ENCODE measurements at places on chromosomes 2 and 18.
A peak's percentile ranks its signal among the peaks of the same experiment; 100 is the strongest.

DNA sequence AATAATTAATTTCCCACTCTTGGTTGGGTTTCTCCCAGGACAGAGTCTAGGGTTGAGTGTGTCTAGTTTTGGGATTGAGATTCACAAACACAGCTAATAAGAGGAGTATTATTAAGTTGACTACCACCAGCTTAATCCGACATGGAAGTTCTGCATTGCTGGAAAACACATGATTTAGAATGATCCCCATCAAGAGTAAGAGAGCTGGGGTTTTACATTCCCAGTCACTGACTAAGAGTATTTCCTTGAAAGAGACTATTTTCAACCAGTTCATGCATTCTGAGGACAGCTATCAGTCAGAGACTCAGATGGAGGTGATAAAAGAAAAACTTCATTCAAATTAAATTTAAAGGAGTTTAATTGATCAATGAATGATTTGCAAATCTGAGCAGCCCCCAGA is 334.6 kb upstream of the LRATD1 start:
- no peak for DNase-seq

- no peak for DNase-seq
Measured at GRCh38 chr2:95531254-95531771, 46.8 kb upstream of the TRIM43B start.

DNA sequence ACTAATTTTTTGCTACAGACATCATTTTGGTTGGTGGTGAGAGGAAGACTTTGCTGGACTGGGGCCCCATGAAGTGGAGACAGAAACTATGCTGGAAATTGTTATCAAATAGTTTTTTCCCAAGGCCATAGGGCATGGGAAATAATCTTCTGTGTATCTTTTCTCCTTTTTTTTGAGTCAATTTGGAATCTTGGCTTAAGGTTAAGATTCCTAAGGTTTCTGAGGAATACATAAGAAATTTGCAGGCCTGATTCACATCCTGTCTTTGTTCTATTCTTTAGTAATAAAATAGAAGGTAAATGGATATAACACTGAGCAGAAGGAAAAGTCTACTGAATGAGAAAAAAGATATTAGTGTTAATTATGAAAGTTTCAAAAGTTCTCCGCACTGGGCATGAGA is 16.6 kb downstream of the SMC6 start:
- no peak for DNase-seq

- no peak for DNase-seq
Measured at GRCh38 chr2:239463541-239464165, 62.8 kb upstream of the HDAC4 start.

- no peak for DNase-seq
Measured at GRCh38 chr18:64713284-64713683, 564.4 kb upstream of the LINC00305 start.

DNA sequence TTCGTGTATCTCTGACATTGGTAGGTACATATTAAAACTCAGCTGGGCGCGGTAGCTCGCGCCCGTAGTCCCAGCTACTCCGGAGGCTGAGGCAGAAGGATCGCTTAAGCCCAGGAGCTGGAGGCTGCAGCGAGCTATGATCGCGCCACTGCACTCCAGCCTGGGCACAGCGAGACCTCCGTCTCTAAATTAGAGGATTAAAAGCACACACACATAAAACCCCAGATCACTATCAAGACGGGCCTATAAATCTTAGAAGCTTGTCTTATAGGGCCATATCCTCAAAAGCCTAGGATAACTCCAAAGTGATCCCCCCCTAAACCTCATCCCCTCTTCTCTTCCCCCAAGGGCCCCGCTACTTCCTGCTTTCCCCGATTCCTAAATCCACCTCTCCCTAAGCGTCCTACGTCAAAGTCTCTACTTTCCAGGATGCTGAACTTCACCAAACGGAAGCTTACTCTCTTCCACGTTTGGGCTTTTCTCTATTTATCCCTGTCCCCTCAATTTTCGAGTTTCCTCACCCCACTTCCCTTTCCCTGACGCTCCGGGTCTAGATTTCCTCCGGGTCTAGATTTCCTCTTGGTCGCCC is 707 bp downstream of the KRCC1 start:
- DNase-seq = no peak

DNA sequence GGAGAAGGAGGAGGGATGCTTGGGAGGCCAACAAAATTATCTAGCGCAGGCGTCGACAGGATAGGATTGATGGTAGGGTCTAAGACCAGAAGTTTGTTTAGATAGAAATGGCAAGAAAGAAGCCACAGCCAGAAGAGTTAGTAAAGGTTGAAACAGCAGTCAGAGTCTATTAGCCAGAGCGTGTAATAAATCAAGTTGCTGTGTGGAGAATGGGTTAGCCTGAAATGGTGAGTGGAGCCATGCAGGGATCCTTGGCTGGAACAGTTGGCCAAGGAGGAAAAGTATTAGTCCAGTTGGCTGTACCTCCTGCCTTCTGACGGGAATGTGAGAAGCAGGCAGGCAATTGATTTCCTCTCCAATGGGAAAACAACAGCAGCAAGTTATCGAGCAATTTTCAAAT is 190.7 kb upstream of the CCDC68 start:
- no peak for DNase-seq

GRCh38 chr2:197233473-197233872 is 77.1 kb downstream of the ANKRD44 start:
- no peak for DNase-seq

DNA sequence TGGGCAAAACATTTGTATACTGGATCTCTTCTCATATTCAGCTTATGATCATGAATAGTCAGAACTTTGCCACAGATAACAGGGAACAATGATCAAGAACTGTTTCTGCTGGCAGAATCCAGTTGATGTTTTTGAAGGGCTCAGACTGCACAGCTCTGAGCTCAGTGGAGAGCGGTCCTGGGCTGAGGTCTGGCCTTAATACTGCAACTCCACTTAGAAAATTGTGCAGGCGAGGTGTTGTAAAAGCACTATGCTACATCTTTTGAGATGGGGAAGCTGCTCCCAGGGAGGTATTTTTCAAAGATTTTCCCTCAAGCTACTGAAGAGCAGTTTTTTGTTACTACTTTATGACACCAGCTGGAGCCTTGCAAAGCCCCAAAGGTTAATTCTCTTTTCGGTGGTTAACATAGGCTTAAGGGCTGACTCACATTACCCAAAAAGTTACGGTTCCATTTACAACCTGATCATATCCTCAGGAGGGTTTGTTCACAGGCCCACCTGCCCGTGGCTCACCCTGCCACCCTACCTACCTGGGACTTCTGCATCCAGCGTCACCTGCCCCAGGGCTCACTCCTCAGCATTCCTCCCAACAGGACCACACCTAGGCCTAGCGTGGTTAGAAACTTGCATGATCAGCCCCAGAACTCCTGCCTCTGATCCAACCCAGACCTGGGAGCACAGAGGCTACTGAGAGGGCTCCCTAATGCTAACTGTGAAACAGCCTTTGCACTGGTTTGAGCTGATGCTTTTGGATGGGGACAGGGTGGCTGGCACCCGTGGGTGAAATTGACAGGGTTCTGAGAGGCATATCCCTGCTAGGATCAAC is 114.4 kb downstream of the NCK2 start:
- no peak for DNase-seq

DNA sequence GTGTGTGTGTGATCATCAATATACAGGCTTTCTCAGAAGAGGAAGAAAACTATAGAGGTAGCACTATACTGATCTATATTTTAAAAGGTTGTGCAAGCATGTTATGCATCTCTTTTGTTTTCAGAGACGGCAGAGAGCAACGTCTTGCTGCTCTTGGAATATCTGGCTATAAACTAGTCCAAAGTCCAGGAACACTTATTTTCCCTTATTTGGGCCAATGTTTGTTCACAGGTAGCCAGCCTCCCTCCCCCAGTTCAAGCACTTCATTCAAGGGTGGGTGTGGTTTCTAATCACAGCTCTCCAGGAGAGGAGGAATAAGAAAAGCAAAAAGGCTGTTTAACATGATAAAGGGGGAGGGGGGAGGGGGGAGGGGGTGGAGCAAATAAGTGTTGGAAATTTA is 4.2 kb downstream of the FZD5 start:
- DNase-seq = peak; percentile 32

DNA sequence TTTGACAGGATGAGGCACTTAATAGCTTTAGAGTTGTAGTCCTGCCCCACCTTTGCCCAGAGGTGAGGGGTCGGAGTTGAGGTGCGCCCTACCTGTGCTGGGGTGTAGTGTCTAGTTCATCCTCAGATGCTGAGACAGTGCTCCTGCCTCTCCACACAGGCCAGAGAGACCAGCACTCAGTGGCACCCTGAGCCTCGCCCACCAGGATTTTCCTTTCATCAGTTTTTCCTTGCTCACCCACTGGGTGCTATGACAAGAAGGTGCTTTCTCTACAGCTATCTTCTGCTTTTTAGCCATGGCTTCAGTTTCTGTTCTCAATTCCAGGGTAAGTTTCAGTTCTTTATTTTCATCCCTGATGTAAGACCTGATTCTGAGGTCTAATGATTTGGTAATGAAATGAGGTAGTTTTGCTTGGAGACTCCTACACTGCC is 16.8 kb upstream of the TMEM131 start:
- no peak for DNase-seq

- no peak for DNase-seq
Measured at GRCh38 chr2:6973895-6974545, 56.8 kb downstream of the RNF144A start.

DNA sequence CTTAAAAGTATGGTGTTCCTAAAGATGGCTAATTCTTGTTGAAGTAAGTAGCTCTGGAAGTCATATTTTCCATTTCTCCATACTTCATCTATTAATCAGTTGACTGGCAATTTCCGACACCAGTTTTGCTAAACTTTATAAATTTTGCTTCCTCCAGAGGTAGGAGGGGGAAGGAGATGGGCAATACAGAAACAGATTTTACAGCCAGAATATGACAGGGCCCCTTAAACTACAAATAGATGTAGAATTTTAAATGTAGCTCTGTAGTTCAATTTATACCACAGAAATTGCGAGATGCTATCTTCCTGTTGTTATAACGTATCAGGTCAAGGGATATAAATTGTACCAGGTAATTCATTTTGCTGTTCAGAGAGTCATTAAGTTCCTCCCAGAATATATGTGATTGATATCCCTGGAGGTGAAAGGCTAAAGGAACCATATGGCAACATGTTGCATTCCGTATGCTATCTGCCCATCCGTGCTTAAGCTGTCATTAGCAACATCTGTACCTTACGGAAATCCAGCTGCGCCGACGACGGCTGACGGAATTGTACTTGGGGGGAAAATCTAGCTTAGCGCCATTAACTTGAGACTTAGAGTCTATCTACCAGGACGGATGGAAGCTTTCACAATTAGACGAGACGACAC is 8.4 kb upstream of the NR4A2 start:
- no peak for DNase-seq

GRCh38 chr2:149098701-149099100 is 60.2 kb downstream of the LYPD6B start:
- DNase-seq = no peak

DNA sequence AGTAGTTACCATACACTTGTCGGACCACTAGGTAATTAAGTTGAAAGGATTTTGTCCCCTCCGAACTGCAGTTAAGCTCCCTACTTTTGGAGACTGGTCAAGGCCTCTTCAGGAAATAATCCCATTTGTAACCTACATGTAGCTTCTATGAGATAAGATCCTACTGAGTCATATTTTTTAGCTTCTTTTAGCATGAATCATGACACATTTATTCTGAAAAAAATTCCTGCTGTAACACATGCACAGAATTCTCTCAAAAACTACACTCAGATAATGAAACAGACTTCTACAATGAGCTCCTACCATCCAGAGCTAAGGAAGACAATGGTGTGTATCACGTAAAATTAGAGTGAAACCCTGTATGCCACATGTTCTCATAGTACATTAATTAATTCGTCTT is 100.7 kb upstream of the CCDC195 start:
- DNase-seq = no peak

- DNase-seq = no peak
Measured at GRCh38 chr2:219520079-219520478, 5.8 kb downstream of the ASIC4 start.

DNA sequence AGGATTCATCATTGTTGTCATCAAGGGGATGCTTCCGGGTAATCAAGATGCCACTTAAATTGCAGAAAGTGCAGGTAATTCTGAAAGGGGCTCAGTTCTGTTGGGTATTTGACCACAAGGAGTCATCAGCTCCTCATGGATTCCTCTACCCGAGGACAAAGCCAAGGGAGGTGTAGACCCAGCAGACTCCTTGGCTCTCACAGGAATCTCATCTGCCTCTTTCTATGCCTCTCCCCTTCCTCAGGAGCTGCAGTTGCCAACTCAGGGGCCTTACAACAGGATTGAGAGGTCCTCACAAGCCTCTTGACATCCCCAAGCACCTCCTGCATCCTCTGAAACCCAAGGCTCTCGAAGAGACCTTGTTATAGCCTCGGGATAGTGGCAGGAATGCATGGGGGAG is 44.0 kb downstream of the ITGB6 start:
- DNase-seq = no peak

DNA sequence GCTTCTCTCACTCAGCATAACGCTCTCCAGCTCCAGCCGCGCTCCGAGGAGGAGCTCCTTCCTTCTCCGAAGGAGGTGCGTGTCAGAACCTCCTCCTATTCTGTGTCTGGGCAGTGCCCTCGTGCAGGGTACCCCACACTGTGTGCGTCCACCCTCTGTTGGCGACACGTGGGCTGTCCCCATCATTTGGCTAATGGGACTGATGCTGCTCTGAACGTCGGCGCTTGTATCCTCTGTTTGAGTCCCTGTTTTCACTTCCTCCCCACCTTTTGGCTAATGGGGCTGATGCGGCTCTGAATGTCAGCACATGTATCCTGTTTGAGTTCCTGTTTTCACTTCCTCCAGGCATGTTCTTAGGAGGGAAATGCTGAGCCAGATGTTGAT is 22.2 kb downstream of the KCNG2 start:
- no peak for DNase-seq

- no peak for DNase-seq
Measured at GRCh38 chr2:175688243-175688642, 313.8 kb downstream of the LNPK start.

GRCh38 chr18:58446391-58447060 is 182.4 kb downstream of the ALPK2 start:
- DNase-seq = no peak

DNA sequence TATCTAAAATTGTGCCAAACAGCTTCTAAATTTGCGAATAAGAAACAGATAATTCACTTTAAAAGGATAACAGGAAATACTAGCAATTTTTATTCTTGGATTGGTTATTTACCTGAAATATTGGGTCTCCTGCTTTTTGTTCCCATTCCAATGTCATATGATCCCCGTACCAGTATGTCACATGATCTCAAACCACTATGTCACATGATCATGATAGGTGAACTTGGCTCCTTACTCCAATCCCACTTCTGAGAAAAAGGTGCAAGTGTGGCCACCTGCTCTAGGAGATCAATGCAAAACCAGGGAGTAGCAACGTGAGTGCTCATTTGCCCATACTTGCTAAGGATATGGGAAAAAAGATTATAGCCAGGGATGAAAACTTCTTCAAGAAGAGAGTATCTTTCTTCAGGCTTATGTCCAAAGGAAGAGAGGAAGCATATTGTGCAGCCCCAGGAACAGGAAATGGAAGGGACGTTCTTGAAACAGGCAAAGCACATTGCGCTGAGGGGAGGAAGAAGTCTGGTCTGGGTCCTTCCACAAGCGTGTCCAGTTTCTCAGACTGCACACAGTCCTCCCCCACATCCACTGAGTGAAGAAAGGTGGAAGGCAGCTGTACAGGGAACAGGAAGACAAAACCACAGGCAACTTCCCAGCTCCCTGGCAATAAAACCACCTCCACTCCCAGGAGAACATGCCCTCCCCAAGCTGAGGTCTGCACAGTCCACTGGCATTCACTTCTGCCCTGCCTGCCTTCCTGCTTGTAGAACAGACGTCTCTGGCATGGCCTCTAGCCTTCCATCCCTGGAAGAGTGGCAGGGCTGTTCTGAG is at the start of gene LYG2:
Gene LYG2, minus strand, starts transcription at position 176 of the 828 bp plus-strand sequence. CDS start 1,406 bp downstream, outside the sequence.
- DNase-seq = no peak
